Occipital lobe (tissue), 3 donors: ENCODE measurements at places on chromosomes 5 and 9.

- DNase-seq = no peak
Observed at GRCh38 chr5:133267601-133268000, 215.8 kb downstream of the HSPA4 start.

GRCh38 chr5:72662936-72663335 lies 153.5 kb upstream of the TNPO1 start:
- DNase-seq = no peak

- DNase-seq = no peak
Observed at GRCh38 chr9:113360242-113360842, 11.0 kb downstream of the BSPRY start.

- DNase-seq = no peak
Observed at GRCh38 chr5:60803712-60804111, 40.4 kb downstream of the ELOVL7 start.

DNA sequence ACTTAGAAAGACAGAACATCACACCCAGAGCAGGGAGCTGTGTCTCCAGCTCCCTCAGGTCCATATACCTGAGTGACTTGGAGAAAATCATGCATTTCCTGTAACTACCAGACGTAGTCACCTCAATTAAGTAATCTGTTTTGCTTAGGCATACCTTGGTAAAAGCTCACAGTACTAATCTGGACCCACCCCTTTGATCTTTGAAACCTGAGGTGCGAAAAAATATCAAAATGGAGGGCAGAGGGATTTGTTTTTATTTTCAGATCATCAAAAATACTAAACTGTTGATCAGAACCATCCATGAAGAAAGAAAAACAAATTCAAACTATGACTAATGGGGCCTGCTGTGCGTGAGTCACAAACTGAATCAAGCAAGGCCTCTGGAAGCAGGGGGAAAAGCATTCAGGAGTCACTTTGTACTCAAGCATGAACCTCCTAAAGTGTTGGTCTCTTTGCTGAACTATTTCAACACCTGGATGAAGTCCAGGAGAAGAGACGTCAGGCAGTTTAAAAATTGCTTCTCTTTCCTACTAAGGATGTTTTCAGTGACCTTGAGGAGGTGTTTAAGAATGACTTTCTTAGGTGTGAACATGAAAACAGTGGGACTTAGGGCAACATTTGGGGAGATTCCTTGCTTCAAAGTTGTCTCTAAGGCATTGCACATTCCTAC lies 76.3 kb downstream of the MUSK start:
- DNase-seq = no peak

DNA sequence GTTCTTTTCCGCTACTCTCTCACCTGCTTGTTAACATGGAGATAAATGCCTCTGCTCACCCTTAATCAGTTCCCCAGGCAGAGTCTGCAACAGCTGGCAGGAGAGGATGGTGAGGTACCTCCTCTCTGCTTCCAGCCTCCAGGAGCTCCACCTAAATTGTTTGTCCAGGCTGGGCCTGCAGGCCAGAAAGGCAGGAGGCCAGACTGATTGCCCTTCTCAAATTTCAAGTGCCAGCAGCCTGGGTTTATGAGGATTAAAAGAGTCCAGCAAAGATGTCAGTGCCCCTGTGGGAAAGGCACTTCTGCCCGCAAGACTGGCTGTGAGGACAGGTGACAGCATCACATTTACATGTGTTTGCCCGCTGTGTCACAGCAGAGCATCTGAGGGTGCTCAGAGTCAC lies 19.8 kb downstream of the CORO2A start:
- no peak for DNase-seq

DNA sequence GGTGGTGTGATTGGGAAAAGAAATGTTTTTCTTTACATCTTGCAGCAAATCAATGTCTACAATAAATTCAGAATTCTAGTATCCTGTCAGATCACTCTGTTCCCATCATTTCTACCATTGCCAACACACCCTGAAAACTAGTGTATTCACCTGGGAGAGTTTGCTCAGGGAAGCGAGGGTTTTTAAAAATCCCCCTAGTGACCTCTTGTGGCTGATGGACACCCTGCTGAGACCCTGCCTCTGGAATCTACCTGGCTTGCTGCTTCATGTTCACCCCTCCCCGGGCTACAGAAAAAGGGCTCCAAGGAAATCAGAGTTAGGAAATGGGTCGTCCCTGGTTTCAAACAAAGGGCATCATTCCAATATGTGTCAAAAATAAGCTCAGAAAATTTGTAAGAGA lies 21.4 kb upstream of the ALDOB start:
- DNase-seq = no peak

GRCh38 chr5:142816531-142817430 lies 46.6 kb downstream of the ARHGAP26 start:
- DNase-seq = peak; percentile 58

- no peak for DNase-seq
Observed at GRCh38 chr9:133144904-133145851, 18.5 kb downstream of the GBGT1 start.

- DNase-seq = no peak
Observed at GRCh38 chr9:71233646-71234045, 112.2 kb upstream of the TRPM3 start.

- DNase-seq = no peak
Observed at GRCh38 chr5:151703227-151703626, 16.5 kb upstream of the SPARC start.

DNA sequence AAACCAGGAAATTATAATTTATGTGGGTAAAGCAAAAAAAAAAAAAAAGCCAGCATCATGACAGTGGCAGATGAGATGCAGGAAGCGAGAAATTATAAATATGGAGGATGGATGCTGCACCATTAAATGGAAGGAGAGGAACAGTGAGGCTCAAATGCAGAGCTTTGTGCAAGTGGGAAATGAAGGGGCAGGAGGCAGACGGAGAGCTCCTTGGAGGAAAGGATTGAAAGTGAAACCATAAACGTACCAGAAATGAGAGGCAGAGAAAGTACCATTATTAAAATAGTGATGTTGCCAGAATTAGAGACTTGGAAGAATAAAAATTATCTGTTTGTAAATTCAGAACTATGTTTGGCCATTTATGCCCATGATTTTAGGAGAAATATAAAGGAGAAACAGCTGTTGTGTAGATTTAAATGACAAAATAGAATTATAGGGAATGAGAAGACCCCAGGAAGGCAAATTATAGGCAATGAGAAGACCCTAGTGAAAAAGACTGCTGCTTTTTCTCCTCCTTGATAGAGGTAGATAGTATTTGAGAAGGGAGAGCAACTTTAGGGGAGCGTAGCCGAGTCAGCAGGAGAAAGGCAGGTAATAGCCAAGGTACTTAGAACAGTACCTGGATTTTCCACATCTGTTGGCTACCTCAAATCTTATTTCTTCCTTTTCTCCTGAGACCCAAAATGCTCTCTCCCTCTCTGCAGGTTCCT lies 341.0 kb upstream of the CD180 start:
- DNase-seq = no peak

DNA sequence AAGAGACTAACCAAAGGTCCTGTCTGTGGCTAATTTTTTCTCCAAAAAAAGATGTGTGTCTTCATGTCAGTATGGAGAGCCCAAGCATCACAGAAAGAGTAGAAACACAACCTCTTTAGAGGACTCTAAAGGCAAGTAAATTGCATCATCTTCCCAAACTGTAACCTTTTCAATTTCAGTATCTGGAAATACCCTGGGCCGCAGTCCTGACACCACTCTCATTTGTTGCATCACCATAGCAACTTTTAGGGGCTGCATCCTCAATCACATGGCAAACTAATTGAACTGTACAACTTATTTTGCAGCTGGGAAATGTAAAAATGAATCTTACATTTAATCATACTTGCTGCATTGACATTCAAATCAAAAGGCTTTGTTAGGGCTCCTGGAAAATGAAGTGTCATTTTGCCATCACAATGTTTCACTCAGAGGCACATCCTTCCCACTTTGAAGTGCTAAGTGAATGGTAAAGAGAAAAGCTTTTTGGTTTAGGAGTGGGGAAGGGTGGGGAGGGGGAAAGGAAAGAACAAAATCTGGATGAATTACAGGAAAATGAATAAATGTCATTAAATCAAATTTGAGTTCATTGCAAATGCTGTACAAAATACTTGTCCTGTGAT lies 60.6 kb upstream of the GRIA1 start:
- no peak for DNase-seq

DNA sequence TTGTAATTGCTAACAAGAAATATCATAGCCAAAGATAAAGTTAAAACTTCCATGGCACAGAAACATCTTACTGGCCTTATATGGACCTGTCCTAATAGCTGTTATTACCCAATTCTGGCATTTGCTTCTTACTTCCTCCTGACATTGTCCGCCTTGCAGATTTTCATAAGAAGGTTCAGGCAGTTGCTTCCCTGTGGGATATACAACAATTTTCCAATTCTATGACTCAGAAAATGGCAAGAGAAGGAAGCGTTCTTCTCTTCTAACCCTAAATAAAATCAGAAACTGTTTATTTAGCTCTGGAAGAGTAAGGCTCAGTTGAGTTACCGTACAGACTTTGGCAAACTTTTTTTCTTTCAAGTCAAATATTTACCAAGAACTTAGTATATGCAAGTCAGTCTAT lies 1.7 kb downstream of the PRKAA1 start:
- DNase-seq = no peak

DNA sequence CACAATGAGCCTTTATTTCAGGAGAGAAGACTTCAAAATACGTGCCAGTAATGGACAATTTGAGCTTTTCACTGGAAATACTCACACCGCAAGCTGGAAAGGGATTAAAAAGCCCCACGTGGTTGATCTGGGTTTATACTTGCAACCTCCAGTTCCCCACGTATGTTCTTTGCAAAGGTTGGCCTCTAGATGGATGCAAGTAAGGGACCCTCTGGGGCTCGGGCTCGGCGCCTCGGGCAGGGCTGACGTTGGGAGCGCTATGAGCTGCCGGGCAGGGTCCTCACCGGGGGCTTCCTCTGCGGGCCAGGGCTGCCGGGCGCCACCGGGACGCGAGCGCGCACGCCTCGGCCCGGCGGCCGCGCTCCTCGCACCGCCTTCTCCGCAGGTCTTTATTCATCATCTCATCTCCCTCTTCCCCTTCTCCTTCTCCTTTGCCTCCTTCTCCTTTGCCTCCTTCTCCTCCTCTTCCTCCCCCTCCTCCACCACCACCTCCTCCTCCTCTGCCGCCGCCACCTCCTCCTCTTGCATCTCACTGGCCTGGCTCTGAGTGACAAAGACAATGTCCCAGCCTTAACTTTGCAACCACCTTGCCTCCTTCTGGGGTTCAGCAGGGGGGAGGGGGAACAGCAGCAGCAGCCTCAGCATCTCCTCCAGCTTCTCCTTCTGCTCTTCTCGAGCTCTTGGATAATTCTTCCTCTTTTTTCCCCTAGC lies 701 bp upstream of the ZNF462 start:
- no peak for DNase-seq

GRCh38 chr5:72141440-72142355 lies 34.4 kb downstream of the MAP1B start:
- no peak for DNase-seq

- peak; percentile 76 for DNase-seq
Observed at GRCh38 chr9:134967547-134967930, 49.8 kb upstream of the FCN1 start.

- no peak for DNase-seq
Observed at GRCh38 chr5:31827867-31828266, 188.9 kb downstream of the PDZD2 start.

DNA sequence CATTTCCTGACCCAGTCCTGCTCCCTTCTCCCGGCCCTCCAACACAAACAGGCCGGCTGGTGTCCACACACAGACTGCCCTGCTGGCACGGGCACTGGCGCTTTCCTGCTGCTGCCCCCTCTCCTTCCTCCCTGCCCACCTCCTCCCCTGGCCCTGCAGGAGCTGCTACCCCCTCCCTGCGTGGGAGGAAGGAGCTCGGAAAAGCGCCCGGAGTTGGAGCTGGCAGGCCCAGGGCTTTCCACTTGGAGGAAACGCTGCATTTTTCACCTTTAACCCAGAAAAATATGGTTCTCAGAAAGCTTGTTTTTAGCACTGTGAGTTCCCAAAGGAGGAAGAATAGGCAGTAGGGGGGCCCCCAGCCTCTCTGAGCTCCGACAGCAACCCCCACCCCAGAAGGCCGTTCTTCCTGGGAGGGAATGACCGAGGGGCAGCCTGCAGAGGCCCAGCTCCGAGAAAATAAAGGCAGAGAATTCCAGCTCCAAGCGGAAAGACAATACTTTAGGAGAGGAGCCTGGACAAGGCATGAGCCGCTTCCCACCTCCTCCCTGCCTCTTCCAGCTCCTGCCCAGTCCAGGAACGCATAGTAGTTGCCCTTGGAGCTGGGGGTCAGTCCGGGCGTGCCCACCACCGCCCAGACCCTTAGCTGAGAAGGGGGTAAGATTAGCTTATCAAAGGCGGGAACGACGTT lies 88.9 kb downstream of the LIFR start:
- DNase-seq = no peak

DNA sequence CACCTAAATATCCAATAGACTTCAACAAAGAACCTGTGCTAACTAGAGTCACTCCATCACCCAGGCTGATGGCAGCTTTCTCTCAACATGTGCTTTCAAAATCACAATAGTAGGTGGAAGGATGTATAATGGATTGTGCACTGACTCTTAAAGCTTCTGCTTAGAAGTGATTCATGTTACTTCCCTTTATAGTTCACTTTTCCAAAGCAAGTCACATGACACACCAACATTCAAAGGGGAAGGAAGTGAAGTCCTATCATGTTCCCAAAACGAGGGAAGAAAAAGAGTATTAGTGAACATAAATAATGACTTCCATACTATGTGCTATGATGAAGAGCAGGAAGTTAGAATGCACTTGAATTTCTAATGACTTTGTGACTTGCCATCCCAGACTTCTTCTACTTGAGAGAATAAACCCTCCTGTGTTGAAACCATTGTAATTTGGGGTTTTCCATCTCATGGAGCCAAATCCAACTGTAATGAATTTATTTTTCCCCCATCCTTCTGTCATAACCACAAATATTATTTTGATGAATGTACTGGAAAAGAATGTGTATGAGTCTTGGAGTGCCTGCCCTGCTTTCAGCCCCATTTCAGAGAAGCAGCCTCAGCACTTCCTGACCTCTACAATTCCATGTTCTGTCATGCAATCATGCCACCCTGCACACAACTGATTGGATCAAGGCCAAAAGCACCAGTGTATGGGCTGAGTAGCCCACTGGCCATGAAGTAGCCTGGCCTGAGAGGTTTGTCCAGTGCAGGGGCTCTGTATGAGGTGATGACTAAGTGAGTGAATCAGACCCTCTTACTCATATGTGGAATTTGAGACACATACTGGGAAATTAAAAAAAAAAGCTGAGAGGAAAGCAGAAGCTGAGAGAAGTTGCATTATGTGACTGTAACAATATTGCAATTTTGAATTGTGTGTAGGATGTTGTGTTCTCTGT lies 525.9 kb upstream of the CLINT1 start:
- no peak for DNase-seq

DNA sequence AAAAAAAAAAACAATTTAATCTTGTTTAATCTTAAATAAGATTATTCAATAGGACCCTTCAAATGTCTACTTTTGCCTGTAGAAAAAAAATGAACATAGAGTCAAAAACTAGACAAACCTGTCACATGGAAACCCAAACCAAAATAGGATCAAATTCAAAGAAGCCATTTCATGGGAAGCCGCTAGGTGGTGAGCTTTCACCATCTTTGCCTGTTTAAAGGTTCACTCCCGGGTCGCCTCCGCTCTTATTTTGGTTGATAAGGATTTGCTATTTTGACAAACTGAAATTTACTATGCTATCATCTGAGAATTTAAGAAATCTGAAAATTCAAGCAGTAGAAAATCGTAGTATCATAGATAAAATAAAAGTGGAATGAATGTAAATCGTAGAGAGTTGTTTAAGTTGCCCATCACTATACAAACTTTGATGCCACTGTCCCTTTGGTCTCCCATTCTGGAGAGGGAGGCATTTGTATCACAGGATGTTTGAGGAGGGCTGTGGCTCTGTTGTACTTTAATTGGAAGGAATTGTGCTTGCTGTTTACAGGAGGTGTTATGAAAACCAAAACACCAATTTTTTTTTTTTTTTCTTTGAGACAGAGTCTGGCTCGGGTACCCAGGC lies 43.5 kb upstream of the DNAH5 start:
- DNase-seq = no peak
